ENCODE measurements at places on chromosomes 12 and 14. TPM values are rescaled to one million over a fixed set of nuclear protein-coding genes. Genes with fewer than 3 reads are reported as not detected.

Gene GALNT16
- total RNA-seq, result 0.19 TPM

Gene SCNN1A
- total RNA-seq, result 0.09 TPM

Gene KITLG
- 24.1 TPM for total RNA-seq

Gene GXYLT1
- total RNA-seq, result 16.9 TPM

Gene CPNE6
- total RNA-seq, result not detected

Gene WIF1
- not detected for total RNA-seq

Gene REC8
- 1.3 TPM for total RNA-seq

Gene CNTN1
- total RNA-seq, result 0.38 TPM

Gene DAO
- not detected for total RNA-seq

Gene DLGAP5
- total RNA-seq, result 57.8 TPM

Gene EMC9
- 23.7 TPM for total RNA-seq

Gene ACOT6
- total RNA-seq, result not detected

Gene BEGAIN
- not detected for total RNA-seq

Gene TRPV4
- 0.75 TPM for total RNA-seq

Gene RPS6KA5
- total RNA-seq, result 2.1 TPM

Gene C1RL
- total RNA-seq, result 13.0 TPM

Gene GPR162
- 10.2 TPM for total RNA-seq

Gene CLEC2A
- not detected for total RNA-seq

Gene MMAB
- total RNA-seq, result 13.8 TPM

Gene AQP5
- 0.09 TPM for total RNA-seq

Gene PLEKHG7
- not detected for total RNA-seq

Gene GUCY2C
- not detected for total RNA-seq

Gene OR4K1
- total RNA-seq, result not detected

Gene ACOT4
- 0.27 TPM for total RNA-seq

Gene RERG
- not detected for total RNA-seq

Gene GPR65
- 0.09 TPM for total RNA-seq

Gene CRIP2
- 227 TPM for total RNA-seq

Gene RTN1
- 0.28 TPM for total RNA-seq

Gene PTPN21
- 10.5 TPM for total RNA-seq

Gene ZNF140
- 29.5 TPM for total RNA-seq

Gene GPX2
- total RNA-seq, result 0.09 TPM

Gene KRT77
- total RNA-seq, result not detected

Gene OTX2
- total RNA-seq, result not detected

Gene SYCP3
- 0.09 TPM for total RNA-seq

Gene IPO4
- 41.1 TPM for total RNA-seq

Gene PAH
- not detected for total RNA-seq

Gene EFCAB11
- 5.1 TPM for total RNA-seq

Gene IL26
- not detected for total RNA-seq

Gene C1S
- total RNA-seq, result 2.7 TPM

Gene HSPA2
- 2.7 TPM for total RNA-seq

Gene LIN7A
- 0.18 TPM for total RNA-seq

Gene HAL
- 0.54 TPM for total RNA-seq

Gene P3H3
- 81.5 TPM for total RNA-seq

Gene GLIPR1L2
- total RNA-seq, result 0.18 TPM

Gene GLS2
- under 0.01 TPM for total RNA-seq

Gene PPFIBP1
- 114 TPM for total RNA-seq

Gene SDR9C7
- not detected for total RNA-seq

Gene CLEC14A
- 286 TPM for total RNA-seq

Gene TAS2R20
- total RNA-seq, result 1.9 TPM

Gene TAPBPL
- total RNA-seq, result 8.1 TPM

Gene CLEC6A
- not detected for total RNA-seq

Gene ARMH4
- total RNA-seq, result 1.0 TPM

Gene MUCL1
- total RNA-seq, result not detected

Gene EPYC
- total RNA-seq, result not detected

Gene OR6C2
- not detected for total RNA-seq

Gene KRT6A
- 0.56 TPM for total RNA-seq

Gene PROX2
- total RNA-seq, result not detected

Gene APOF
- not detected for total RNA-seq
